Hematopoietic multipotent progenitor cell (in vitro differentiated cells): ENCODE measurements at places on chromosomes 4 and X. TPM values are rescaled to one million over a fixed set of nuclear protein-coding genes. Genes with fewer than 3 reads are reported as not detected.

ATP1B4 gene
- not detected for total RNA-seq

DNA sequence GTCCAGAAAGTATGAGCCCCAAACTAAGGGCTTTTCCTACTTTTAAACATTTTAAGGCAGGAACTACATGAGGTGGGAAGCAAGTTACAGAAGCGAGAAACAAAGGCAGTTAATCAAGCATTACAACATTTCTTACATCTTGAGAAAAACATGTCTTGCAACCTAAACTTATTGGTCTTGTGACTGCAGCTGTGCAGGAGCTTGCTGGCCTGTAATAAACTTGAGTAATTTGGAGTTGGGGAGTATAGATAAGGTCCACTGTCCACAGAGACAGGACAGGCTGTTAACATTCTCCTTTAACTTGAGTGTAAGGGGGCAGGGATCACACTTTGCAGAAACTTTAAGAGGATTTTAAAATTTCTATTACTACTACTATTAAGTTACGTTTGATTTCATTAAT is 2.7 kb upstream of the UGT8 start:
- no peak for DNase-seq

- no peak for DNase-seq
Observed at GRCh38 chrX:74080165-74080564, 223.8 kb upstream of the ZCCHC13 start.

GRCh38 chr4:116346750-116347149 is 738.6 kb downstream of the TRAM1L1 start:
- no peak for DNase-seq

DNA sequence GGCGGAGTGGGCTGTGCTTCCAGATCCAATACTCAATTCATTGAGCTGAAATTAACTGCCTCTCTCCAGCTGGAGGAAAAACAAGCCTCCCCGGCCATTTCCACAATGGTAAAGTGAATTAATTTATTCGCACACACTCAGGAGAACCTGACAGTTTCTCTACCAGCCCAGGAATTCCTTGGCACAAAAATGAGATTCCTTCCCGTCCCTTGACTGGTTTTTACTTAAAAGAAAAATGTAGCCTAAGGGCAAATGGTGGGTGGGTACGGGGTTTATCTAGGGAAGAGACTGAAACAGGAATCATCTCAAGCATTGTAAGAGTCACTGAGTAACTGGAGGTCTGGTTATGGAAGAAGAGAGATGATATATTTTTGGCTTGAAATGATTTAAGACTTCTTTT is 102.7 kb downstream of the VCX3A start:
- DNase-seq = no peak

GRCh38 chr4:73832651-73833237 is 3.7 kb upstream of the CXCL6 start:
- no peak for DNase-seq
